ENCODE measurements at places on chromosomes 4 and X.

- no peak for DNase-seq
Observed at GRCh38 chr4:132614682-132615081, 534.4 kb upstream of the PCDH10 start.

DNA sequence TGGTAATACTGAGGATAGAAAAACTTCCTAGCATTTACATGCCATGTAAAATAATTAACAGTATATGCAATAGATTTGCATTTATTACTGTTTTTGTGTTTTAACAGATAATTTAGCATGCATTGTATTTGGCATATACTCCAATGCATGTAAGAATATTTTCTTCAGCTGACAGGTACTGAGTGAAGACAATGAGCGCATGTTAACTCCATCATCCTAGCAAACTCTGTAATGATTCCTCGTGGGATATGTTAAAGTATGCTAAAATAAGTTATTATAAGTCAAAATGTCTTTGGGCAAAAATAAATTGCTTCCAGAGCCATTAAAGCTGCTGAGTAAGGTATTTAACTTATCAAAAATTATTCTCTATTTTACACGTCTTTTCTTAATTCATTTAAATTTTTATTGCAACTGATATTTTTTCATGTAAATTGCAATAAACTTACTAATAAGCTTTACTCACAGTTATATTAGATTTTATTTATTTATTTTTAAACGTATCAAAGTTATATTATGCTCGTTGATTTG is 616.4 kb upstream of the NDST4 start:
- DNase-seq, result no peak

GRCh38 chrX:23981711-23982110 is 45.3 kb downstream of the KLHL15 start:
- DNase-seq, result no peak

GRCh38 chr4:71257761-71258160 is 81.1 kb upstream of the SLC4A4 start:
- DNase-seq, result no peak

DNA sequence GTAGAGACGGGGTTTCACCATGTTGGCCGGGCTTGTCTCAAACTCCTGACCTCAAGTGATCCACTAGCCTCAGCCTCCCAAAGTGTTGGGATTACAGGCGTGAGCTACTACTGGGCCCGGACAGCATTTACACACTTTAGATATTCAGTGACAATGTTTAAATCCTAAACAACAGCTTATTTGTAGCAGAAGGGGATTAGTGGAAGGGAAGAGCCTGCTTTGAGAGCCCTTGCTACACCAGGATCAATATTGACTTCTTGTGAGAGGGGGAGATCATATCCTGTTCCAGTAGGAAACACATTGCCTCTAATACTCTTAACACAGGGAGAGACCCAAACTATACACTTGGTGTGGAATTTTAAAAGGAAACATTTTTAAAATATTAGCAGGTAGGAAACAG is 7.1 kb downstream of the MGST2 start:
- DNase-seq, result no peak

DNA sequence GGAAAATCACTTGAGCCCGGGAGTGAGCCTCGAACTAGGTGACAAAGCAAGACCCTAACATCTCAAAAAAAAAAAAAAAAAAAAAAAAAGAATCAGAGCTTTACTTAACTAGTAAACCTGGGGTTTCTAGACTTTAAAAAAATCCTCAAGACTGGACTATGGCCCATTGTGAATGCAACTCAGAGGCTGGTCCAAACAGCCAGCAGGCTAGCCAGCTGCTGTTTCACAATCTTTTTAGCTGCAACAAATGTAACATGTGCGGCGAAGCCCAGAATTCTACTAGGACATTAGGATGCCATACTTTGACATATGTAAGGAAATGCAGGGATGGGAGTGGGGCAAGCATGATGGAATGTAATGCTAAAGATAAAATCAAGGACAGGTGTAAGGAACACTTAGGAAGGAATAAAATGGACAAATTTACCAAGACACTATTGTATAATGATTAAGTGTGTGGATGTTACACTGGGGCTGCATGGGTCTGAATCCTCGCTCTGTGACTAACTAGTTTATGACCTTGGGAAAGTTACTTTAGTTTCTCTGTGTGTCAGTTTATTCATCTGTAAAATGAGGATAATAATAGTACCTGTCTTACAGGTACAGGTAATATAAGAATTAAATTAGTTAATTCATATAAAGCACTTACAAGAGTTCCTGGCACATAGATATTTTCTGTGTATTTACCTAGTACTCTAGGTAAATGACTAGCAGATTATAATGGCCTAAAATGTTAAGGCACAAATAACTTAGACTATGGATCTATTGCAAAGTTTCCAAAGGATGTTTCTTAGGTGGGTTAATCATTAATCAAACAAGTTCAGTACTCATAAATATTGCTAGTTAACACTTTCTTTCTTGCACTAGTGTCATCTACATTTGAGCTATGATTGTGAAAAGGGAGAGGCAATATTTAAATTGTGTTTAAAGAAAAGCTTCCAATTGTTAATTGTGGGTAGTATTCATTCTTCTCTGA is 49.5 kb downstream of the HELQ start:
- DNase-seq, result no peak

DNA sequence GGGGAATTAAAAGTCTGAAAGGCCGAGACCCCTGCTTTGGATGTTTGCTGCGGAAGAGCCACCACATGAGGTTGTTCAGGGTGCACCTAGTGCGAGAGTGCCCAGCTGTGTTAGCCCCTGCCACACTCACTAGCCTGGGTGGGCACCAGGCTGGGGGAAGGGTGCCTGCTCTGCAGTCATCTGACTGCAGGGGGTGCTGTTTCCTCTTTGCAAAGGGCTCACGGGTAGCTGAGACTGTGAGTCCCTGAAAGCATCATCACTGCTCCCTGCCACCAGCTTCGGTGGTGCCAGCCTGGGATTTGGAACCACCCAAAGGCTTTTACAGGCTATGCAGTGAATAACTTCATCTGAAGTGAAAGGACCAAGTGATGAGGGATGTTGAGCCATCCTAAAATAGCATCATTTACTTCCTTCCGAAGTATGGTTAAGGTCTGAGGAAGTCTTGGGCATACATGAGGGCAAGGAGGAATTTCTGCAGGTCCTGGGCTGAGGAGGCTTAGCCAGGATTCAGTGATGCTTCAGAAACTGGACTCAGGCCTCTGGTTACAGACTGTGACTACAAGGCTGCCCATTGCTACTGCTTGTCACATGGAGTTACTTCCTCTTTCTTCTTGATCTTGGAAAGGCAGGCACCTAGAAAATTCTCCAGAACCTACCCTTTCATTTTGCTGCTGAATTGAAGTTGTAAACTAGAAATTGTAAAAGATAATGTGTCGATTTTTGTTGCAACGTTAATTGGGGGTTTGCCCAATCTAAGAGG is 293.2 kb upstream of the PRPS2 start:
- DNase-seq, result peak; percentile 51

DNA sequence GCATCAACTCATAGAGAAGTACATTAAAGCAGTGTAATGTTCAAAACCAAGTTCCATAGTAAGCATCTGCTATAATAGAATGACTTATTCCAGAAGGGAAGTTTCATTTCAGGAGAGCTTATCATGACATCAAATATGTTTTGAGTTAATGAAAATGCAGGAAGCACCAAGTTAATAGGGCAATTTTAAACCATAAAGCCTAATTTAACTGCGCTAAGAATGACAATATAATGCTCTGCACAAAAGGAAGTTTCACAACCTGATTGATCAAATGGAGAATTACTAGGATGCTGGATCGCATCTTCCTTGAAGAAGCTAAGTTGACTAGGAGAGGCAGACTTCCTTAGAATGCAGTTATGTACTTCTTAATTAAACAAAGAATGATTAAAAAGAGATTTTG is 416.9 kb upstream of the MAGEB2 start:
- DNase-seq, result no peak

DNA sequence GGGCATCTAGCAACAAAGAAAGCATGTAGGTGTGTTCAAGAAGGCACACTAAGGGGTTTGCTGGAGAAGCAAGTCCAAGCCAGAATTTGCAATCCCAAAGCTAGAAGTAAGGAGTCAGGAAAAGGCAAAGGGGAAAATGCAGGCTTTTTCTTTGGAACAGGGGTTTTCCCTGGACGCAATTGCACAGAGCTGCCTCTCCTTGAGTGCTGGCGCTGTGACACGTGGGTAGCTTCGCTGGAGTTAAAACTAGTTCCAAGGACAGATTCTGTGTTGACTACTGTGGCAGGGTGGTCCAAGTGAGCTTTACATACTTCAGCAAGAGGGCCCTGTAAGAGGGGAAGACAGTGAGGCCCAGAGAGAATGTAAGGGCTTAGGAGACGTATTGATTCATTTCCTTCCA is 277.1 kb downstream of the ADGRA3 start:
- no peak for DNase-seq

GRCh38 chr4:915041-915474 is 17.1 kb downstream of the GAK start:
- DNase-seq, result no peak

DNA sequence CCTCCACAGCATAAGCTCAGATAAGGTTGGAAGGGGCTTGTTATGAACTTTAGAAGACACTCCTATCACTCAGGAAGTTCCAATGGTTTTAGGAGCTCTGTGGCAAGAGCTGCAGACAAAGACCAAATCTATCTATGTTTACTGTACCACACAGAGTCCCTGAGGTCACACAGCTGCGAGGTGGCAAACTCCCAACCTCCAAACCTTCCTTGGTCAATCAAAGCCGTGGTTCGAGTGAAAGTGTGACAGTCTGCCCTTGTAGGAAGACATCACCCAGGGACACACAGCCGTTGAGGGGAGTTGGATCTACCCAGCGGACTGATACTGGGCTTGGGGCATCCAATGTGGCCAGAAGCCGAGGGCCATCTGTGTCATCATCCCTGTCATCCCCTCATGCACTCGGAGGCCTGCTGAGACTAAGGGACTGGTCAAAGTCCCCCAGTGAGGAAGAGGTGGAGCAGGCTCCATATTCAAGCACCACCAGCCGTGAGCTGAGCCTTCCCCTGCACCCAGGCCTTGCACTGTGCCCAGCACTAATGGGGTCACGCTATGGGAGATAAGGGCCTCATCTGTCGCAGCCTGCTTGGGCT is 26.8 kb downstream of the MAN2B2 start:
- DNase-seq, result no peak

- no peak for DNase-seq
Observed at GRCh38 chrX:111881715-111882114, 5.7 kb downstream of the TRPC5OS start.

DNA sequence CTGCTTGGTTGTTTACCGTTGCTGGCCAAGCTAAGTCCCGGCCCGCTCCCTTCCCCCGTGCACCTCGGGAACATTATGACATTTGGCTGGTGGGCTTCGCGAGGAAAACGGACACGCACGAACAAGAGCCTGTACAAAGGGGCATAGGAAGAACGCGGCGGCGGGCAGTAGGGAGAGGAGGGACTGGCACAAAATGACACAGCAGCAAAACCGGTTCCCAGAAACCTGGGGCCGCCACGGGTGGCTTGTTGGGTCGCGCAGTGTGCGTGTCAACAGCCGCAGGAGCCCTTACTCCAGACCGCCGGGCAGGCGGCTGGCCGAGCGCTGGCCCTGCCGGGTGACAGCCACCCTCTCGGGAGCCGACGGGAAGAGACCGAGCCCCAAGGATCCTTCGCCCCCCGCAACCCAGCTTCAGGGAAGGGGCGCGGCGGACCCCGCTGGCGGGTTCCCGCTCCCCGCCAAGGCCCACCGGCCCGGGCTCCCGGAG is 1.6 kb upstream of the LIN54 start:
- DNase-seq, result no peak

DNA sequence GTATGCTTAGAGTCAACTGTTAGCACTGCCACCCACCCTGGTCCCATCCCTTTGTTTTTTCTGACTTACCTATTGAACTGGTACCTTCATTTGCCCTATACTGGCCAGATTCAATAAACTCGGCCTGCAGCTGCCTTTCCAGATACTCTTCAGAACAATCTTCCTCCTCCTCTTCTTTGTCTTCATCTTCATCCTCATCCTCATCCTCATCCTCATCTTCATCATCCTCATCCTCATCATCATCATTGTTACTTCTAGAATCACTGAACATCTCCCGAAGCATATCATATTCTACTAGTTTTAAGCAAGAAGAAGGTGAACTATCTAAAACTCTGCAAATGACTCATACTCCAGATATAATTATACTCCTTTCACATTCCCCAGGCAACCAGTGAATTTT is 14.9 kb downstream of the TAF7L start:
- no peak for DNase-seq

DNA sequence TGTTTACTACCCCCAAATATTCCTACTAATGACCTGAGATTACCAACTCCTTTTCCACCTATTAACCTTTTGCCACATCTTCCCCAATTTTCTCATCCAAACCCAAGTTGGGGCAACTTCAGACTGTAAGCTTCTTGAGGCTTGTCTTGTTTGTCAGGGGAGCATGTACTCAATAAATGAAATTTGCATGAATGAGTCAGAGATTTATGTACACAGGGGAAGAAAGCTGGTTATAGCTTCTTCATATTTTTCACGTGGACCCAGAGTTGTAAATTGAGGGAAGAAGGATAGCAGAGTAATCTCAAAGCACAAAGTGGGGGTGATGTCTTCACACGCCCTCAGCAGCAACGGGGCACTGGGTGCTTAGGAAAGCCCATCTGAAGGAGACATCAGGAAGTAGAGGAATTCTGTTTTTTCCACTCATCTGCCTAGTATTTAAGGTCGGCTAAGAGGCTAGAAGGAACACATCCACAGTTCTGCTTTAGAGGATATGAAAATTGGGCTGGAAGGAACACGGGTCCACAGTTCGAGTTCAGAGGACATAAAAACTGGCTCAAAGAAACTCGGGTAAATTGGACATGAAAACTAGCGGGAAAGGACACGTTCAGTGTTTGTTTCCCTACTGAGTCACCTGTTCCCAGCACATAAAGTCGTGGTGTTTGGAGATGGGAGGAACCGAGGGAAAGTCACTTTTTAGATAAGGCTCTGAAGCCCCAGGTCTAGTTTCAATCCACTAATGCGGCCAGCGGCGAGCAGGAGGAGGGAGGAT is 696 bp upstream of the CA5B start:
- no peak for DNase-seq

DNA sequence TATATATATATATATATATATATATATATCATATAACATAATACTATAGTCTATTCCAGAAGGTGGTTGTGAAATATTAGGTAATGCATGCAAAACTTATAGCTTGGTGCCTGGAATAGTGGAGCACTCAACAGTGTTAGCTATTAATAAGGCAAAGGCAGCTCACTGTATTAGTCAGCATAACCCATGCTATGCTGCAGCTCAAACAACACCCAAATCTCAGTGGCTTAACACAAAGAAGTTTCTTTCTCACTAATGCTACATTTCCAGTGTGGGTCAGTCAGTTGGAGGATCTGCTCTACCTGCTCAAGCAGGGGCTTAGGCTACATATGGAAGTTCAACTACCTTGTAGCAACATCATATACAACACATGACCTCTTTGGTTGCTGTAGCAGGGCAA is 5.2 kb upstream of the RPGR start:
- no peak for DNase-seq

GRCh38 chr4:118086344-118086743 is 52.1 kb downstream of the NDST3 start:
- no peak for DNase-seq

Data from ecto neural progenitor cell (in vitro differentiated cells).